Amniotic epithelial cell (primary cell): ENCODE measurements at places on chromosomes 16 and 17.

- no peak for DNase-seq
Measured at GRCh38 chr17:80919331-80920311, 72.0 kb upstream of the CHMP6 start.

DNA sequence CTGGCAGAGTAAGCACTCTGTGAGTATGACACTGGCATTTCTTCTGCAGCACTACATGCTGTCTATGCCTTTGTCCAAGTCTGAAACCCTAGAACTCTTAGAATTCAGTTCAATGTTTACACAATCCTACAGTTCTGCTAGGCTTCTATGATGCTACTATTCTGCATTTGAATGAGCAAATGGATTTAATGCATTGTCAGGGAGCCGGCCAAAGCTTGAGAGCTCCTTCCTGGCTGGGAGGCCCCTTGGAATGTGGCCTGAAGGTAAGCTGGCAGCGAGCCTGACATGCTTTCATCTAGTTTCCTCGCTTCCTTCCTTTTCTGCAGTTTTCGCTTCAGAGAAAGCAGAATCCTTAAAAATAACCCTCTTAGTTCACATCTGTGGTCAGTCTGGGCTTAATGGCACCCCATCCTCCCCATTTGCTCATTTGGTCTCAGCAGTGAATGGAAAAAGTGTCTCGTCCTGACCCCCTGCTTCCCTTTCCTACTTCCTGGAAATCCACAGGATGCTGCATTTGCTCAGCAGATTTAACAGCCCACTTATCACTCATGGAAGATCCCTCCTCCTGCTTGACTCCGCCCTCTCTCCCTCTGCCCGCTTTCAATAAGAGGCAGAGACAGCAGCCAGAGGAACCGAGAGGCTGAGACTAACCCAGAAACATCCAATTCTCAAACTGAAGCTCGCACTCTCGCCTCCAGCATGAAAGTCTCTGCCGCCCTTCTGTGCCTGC lies at the start of gene CCL2:
Gene CCL2, plus strand, starts transcription at position 635 of the 730 bp plus-strand sequence. Its CDS starts 65 bp downstream, at position 700.
- DNase-seq: no peak

DNA sequence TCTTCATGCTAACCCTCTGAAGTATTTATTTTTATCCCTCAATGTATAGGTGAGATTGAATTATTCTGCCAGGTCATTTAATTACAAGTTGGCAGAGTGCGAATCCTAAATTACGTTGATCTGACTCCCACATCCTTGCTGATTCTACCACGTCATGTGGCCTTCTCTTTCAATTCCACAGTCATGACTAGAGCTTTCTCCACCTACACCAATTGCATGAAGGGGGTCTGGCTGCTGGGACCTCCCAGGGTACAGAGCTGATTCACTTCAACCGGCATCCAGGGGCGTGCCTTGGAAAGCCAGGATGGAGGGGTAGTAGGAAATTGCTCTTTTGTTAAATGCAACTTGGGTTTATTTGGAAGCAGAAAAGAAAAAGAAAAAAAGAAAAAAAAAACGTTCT lies 41.1 kb upstream of the CDH13 start:
- DNase-seq: peak; percentile 5

- no peak for DNase-seq
Measured at GRCh38 chr17:15311996-15312395, 29.4 kb downstream of the TEKT3 start.

- no peak for DNase-seq
Measured at GRCh38 chr17:32266389-32267301, 1.0 kb downstream of the RHBDL3 start.

DNA sequence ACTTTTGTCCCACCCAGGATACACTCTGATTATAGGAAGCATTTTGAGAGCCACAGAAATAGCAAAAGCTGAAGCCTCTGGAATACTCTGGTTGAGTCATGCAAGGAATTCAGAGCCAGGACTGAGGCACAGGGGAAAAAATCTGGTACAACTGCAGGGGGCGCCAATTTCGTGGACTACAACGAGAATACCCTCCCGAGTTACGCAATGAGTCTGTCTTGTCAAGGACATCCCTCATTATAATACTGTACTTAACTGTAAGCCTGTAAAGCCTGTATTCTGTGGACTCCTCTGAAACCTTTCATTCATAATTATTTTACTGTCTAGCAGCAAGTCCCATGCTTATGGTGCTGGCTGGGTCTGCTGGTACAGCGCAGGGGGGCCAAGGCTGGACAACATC lies 7.8 kb downstream of the HOXB1 start:
- peak; percentile 55 for DNase-seq

GRCh38 chr17:17664064-17664452 lies 17.2 kb upstream of the RAI1 start:
- DNase-seq: no peak

DNA sequence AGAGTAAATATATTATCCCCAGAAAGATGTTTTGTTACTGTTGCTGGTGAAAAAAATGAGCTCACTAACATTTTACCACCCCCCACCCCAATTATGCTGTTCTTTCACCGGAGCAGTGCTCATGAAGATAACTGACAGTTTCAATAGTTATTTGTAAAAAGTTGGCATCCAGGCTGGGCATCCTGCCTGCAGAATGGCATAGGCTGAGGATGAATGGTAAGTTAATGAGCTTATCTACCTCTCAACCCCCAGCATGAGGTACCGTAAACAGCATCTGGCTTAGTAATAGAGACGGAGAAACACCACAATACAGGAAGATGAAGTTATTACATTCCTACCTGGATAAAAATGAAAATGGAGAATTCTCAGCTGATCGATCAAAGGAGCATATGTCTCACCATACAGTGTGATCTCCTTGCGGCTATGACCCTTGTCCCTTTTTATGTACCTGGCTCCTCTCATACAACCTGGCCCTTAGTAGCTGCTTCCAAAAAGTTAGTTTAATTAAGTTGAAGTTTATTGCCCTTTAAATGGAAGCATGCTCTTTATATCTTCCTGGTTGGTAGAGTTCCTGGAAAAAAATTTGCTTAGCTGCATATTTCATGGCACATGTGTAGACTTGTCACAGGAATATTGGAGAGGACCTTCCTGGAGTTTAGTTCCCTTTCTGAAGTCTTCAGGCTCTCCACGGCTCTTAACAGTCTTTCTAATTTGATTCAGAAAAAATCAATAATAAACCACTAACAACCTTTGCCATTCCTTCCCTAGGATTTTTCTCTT lies 61.2 kb upstream of the MPHOSPH6 start:
- DNase-seq: no peak

DNA sequence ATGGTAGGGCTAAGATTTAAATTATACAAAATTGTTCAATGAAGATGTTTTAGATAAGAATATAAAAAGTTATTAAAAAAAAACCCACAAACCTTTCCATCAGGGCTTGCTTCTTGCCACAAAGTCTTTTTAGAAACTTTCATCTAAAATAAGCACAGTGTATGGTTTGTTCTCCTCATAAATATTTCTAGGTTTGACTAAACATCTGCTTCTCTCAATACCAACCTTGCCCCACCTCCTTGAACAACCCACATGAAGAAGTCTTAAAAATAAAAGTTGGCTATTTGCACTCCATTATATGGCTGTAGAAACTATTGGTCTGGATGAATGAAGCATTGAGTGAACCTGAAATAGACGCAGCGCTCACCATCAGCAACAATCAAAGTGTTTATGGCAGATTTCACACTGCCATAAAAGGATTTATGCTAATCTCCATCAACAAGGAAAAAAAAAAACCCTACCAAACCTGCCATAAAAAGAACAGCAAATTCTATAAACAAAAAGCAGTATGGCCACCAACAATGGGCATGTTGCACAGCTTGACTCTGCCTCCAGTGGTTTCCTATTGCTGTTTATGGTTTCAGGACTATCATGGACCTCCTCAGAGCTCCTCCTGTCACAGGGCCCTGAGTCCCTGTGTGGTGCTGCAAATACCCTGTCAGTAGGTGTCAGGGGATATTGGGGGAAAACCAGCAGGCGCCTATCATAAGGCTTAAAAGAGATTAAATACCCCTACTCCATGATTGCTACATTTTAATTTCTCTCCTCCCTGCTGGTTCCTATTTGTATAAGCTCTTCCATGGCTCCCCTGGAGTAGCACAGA lies 37.6 kb downstream of the SNX11 start:
- no peak for DNase-seq

GRCh38 chr17:42518755-42519545 lies 17.1 kb upstream of the NAGLU start:
- peak; percentile 77 for DNase-seq

- DNase-seq: no peak
Measured at GRCh38 chr16:9425236-9425635, 333.8 kb downstream of the HAPSTR1 start.

GRCh38 chr17:70181376-70181775 lies 12.0 kb downstream of the KCNJ2 start:
- no peak for DNase-seq

GRCh38 chr17:77894126-77894956 lies 64.2 kb upstream of the TNRC6C start:
- DNase-seq: no peak

- DNase-seq: no peak
Measured at GRCh38 chr17:79824234-79824633, 15.0 kb downstream of the CBX4 start.

- DNase-seq: peak; percentile 37
Measured at GRCh38 chr17:63998050-63998720, at the start of gene PRR29. Gene PRR29, plus strand, starts transcription at chr17:63998351. Its CDS starts 14 bp downstream, at chr17:63998365.

GRCh38 chr16:28324235-28324886 lies 32.0 kb downstream of the SBK1 start:
- DNase-seq: no peak

GRCh38 chr16:58863042-58863441 lies 128.9 kb upstream of the GOT2 start:
- DNase-seq: no peak

GRCh38 chr16:58490065-58490464 lies 9.9 kb upstream of the NDRG4 start:
- no peak for DNase-seq

DNA sequence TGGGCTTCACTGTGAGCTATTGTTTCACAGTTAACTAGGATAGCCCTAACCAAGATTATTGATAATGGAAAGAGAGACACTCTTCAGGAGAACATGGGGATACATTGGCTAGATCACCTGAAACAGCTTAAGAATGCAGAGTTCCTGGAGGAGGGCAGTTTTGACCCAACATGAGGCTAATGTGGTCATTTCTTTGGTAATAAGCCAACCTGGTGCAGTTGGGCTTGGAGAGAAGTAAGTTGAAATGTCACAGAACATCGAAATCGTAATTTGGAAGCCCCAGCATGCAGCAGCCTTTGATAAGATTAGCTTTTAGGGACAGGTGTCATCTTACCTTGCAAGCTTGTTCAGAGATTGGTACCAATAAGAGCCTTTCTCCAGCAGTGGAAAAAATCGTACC lies 556.6 kb upstream of the GOT2 start:
- DNase-seq: no peak

DNA sequence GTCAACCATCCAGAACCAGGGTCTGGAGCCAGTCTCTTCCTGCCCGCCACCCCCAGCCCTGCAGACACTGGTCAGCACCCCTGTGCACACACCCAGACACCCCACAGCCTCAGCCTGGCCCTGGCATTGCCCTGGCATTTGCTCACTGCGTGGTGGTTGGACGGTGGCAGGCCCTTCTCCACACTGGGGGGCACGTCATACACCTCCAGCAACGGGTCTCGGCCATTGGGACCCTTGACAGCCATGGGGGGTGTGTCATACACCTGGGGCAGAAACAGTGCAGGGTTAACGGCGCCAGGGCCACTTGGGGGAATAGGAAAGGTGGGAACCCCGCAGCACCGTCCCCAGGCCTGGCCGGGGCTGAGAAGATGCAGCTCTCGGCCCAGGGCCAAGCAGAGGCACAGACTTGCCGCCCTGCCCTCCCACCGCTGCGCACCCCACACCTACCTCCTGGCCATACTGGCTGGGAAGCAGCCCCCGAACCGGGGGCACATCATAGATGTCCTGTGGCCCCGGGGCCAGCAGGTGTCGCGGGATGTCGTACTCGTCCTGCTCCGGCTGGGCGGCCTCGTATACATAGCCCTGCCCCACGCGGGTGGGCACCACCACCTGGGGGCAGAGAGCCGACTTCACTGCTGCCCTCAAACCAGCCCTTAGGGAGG lies 14.6 kb downstream of the BCAR1 start:
- no peak for DNase-seq

- no peak for DNase-seq
Measured at GRCh38 chr17:72903522-72903921, 189.0 kb downstream of the SLC39A11 start.

DNA sequence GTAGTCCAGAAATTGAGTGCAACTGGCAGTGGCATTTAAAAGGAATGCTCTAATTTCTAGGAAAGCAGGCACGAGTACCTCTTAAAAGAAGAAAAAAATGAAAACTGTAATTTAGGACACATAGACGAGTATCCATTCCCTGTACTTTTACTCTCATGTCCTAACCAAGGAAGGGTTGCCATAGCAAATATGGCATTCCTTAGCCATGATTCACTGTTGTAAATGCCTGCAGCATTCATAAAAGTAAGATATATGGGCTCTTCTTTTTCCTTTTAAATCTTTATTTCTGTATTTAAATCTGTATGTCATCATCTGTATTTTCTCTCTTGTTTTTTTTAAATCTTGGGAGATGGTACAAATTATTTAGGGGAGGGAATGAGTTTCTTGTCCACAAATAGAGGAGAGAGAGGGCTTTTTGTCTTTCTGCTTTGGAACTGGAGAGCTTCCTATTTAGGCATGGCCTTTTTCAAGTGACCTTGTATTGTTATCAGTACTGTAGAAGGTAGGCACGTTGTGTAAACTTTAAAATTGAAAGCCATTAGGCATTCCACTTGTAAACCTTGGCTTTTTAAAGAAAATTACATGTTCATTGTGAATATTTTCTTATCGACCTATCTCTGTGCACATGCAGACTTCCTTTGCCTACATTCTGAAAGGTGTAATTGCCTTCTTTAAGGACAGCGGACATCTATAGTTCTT lies 50.0 kb downstream of the TENT4B start:
- DNase-seq: peak; percentile 93

DNA sequence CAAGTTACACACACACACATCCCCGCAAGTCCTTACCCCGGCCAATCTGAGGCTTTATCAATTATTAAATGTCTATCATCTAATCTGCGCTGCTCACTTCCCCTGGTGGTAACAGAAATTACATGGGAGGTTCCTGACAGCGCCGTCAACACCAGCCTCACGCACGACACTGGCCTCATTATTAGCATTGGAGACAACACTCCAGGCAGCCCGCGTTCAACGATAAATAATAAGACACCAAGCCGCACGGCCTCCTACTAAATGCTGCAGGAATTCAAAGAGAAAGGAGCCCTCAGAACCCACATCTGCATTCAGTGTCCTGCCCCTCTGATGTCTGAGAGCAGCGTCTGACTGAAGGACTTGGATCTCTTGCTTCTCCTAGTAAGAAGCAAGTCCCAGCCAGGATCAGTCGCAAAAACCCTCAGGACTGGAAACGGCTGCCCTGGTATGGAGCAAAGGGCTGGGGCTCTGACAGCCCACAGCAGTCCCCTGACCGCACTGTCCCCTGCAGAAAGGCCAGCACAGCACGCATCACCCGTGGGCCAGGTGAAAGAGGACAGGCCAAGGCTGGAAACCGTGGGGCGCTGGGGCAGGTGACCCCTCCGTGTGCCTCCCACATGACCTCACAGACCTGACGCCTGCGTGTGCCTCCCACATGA lies 7.6 kb upstream of the RPH3AL start:
- DNase-seq: no peak

GRCh38 chr16:84368308-84368996 lies at the start of gene ATP2C2:
Gene ATP2C2, plus strand, starts transcription at chr16:84368538. Its CDS starts 78 bp downstream, at chr16:84368616.
- DNase-seq: no peak
